NCI-H1436 (cell line): ENCODE measurements at places on chromosomes 6 and 20.

GRCh38 chr6:136723780-136724179, 68.5 kb downstream of the MAP3K5 start:
- DNase-seq = no peak

DNA sequence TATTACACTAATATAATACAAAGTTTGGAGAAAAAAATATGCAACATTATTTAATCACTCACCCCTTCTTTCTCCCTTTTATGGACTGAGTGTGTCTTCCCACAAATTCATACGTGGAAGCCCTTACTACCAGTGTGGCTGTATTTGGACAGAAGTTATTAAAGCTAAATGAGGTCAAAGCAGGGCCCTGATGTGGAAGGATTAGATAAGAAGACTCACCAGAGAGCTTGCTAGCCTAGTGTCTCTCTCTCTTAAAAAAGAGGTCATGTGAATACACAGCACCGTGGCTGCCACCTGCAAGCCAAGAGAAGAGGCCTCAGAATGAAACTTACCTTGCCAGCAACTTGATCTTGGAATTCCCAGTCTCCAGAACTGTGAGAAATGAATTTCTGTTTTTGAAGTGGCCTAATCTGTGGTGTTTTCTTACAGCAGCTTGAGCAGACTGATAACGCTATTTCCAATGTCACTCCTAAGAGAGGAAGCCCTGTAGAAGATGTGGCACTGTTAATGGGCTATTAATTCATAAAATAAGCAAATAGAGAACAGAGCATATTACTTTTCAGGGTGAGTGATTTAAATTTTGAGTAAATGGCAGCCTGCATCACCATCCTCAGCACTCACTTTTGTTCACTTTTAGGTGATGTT, 233.4 kb downstream of the TBC1D7 start:
- DNase-seq = no peak

DNA sequence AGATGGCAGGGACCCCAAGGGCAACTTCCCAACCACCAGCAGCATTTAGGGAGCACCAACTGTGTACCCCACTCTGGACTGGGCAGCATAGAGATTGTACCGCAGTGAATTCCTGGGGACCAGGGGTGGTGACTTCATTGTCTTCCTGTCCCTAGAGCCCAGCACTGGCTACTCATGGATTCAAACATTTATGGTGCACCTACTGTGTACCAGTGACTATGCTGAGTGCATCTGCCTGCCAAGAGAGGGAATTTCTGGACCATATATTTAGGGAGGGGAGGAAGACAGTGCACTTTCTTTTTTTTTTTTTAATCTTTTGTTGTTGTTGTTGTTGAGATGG, 55.3 kb downstream of the UBE2V1 start:
- DNase-seq = no peak

DNA sequence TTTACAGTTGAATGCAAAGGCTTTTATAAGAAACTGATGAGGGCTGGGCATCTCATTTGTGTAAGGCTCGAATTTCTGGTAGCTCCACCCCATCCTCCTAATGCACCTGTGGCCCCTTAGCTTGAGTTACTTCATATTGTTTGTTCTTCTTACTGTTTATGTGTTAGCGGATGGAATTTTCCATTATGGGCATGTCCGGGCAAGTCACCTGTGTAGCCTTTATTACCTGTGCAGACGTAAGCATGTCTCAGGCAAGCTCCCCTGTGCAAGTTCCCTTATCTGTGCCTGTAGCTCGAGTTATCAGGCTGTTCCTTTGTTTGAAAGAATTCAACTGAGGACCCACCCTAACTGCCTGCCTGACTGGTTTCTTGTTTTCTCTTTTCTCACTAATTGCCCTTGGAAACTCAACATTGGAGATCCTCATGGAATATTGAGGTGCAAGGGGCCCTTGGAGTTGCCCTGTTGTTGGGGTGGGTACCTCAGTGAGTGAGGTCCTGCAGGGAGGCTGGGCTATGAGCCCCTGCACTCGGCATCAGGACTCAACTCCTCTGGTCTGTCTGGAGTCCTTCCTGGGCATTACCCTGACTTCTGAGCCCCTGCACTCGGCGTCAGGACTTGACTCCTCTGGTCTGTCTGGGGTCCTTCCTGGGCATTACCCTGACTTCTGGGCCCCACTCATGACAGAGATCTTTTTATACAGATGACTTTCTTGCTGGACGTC, 207.9 kb upstream of the SULF2 start:
- DNase-seq = no peak

GRCh38 chr20:49674383-49675352, 39.0 kb downstream of the B4GALT5 start:
- no peak for DNase-seq

- no peak for DNase-seq
Measured at GRCh38 chr6:39608652-39609345, 116.4 kb downstream of the KIF6 start.

DNA sequence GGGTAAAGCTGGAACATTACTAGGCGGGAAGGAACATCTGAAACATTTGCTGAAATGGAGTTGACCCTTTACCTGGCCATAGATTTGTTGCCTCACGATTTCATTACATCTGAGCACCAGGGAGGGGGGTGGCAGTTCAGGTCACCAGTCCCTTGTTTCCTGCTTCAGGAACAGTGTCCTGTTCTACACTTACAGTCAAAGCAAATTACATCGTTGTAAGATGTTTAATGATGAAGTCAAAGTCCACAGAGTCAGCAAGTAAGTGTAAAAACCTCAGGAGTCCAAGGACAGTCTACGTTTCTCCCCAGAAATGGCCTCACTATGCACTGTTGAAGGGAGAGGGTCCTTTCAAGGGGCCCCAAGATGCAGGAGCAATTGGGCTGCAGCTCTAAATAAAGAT, 8.9 kb upstream of the MICB start:
- DNase-seq = no peak

DNA sequence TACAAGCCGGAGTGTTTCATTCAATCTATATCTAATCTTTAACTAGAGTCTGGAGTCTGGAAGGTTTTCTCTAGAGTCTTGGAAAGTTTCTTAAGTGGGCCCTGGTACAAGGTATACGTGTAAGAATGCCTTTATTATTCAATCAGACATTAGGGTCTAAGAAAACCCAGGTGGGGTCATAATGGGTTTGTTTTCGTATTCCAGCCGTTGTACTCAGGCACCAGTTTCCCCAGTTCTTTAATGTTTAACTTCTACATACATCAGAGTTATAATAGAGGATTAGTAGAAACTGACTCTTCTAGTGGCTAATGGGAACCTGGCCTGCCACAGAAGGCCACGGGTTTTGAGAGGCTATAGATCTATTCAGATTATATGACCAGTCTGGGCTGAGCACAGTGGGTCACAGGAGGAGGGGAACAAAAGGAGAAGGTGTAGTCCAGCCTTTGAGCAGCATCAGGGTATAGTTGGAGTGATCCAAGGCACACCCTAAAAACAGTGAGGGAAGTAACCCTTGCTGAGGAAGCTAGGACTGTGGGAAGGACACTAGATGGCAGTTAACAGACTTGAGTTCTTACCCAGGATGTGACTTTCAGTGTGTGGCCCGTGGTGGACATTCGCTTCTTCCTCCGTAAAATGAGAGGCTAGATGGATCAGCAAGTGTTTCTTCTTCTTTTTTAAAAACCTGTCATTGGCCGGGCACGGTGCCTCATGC, 15.5 kb downstream of the FAM83B start:
- DNase-seq = no peak

DNA sequence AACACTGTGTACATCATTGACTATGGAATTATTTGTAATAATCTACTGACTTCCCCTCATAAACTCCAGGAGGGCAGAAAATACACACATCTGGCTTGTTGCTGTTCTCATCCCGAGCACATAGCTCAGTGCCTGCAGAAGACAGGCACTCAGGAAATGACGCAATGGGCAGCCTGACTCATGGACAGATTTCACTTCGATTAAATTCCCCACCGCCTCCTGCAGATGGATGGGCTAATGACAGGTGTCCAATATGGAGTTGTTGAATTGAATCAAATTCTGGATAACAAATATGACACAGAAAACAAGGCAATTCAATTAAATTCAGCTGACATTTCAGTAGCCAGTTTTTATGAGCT, 9.1 kb downstream of the ANKRD60 start:
- no peak for DNase-seq

DNA sequence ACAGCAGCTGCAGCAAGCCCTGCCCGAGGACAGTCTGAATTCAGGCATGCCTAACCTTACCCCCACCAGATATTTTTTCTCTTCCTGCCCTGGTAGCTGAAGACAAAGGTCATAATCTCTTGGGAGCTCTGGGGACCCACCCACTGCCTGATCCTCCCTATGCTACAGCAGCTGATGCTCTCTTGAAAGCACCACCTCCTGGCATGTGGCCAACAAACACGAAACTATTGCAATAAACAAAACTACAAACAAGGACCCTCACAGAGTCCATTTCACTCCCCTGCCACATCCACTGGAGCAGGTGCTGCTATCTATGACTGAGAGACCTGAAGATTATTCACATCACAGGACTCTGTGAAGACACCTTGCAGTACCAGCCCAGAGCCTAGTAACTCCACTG, 238.5 kb upstream of the HS3ST5 start:
- DNase-seq = peak; percentile 26

DNA sequence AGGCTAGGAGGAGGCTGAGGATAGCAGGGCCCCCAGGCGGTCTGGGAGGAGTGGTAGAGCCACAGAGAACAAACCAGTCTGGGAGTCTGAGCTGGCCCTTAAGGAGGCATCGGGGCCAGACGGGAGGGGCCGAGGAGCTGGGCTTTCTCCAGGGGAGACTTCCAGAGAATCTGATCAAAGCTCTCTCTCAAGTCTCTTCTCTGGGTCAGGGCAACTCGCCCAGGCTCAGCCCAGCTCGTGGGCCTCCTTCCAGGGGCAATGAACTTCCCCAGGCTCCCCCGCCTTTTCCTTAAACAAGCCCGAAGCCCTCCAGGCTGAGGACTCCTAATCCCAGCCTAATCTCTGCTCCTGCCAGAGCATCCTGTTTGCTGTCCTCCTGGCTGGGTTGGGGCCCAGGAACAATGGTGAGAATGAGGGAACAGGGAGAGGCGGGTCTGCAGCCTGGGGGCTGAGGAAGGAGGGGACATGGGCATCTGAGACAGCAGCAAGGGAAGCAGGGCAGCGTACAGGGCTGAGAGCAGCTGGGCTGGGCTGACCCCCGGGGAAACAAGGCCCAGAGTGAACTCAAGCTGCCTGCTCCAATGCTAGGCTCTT, 173.6 kb downstream of the ANKRD60 start:
- DNase-seq = no peak

GRCh38 chr6:165774903-165775601, 112.0 kb upstream of the PDE10A start:
- DNase-seq = peak; percentile 26

DNA sequence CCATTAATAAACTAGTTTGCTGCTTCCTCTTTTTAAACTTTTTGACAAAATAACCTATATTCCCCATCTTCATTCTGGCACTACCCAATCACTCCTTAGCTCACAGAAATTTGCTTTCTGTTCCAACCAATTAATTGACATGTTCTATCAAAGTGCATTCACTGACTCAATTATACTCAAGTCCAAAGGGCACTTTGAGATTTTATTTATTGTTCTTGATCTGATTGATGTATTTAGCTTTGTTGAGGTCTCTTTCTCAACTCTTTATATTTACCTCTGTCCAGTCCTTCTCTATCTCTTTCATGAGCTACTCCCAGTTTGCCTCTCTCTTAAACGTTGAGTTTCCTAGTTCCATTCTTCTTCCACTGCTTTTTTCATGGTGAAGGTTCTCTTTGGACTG, 104.4 kb upstream of the TENT5A start:
- no peak for DNase-seq

- DNase-seq = no peak
Measured at GRCh38 chr20:25073544-25073943, 8.4 kb downstream of the VSX1 start.

GRCh38 chr20:50230871-50231560, 40.4 kb downstream of the CEBPB start:
- no peak for DNase-seq

DNA sequence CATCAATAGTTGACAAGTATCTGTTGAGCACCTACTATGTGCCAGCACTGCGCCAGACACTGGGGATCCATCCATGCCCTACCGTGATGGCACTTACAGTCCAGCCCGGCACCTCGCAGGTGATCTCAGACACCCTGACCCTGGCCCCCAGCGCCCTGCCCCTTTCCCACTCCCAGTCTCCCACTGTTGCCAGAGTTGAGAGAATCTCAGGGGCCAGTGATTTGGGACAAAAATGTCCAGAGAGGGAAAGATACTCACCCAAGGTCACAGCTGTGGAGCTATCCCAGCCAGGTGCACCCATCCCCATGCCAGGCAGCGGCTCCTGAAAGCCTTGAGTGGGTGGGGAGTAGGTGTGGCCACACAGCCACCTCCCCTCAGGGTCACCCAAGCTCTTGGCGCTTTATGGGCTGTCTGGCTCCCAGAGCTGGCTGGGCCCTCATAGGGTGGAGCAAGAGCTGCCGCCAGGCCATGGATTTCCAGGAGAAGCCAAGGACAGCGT, 3.3 kb downstream of the PI16 start:
- no peak for DNase-seq

DNA sequence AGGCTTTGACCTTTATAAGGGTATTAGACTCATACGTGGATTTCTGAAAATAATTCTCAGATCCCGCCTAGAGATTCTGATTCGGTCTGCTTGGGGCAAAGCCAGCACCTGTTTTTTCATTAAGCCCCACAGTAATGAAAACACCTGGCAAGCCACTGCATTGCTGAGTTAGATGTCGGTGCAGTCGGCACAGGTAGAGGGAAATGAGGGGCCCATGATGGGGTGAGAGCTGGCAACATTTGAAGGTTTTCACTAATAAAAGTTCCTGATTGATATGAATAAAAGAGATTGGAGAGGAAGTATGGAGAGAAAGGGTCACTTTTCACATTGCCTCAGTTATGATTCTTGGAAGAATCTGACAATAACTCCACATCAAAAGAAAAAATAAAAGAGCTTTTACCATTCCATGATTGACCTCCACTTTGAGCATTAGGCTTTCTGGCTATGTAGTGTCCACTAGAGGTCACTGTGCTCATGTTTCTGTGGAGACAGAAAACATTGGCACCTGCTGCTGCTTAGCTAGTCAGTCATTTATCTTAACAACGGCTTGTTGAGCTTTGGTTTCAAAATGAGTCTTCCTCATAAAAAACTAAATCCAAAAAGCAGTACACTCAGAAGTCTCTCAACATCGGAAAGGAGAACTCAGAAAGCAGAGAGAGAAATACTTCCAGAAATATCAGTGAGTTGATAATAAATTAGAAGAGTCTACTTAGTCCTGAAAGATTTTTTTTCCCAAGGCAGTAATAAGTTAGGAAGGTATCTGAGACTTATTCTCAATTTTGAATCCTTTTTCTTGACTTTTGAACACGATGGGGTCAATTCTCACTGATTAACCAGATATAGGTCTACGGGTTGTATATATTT, 53.3 kb upstream of the KLHL31 start:
- peak; percentile 34 for DNase-seq

DNA sequence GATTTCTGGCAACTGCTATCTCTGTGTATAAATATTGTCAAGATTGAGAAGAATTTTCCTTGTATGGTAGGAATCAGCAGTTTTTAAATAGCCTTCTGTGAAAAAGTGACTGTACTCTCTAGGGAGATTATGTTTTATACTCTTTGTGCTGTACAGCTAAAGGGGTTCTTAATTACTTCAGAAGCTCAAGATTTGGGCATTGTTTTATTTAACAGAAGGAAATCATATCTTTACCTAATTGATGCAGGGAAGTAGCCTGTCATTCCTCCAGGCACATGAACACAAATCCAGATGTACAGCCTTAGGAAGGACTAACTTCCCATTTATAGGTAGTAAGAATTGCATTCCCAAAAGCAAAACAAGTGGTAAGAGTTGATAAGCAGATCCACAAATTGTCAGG, 1.3 kb downstream of the CALHM5 start:
- DNase-seq = no peak

- DNase-seq = no peak
Measured at GRCh38 chr6:35777356-35778102, 1.1 kb downstream of the CLPSL2 start.
